ENCODE measurements at places on chromosomes 7 and 10. TPM values are rescaled to one million over a fixed set of nuclear protein-coding genes. Genes with fewer than 3 reads are reported as not detected.

DNA sequence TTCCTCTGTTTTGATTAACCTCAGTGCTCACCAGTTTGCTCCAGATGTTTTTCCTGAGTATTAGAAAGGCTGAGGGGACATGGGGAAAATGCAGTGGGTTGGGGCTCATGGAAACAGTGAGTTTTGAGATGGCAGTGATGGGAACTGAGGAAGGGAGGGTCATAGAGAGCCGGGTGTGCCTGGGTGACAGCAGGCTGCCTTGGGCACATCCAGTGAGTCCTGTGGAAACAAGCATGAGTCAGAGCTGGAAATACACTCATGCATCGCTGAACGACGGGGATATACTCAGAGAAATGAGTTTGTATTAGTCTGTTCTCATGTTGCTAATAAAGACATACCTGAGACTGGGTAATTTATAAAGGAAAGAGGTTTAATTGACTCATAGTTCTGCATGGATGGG lies 202.2 kb downstream of the TMEM178B start:
- DNase-seq: no peak

- DNase-seq: no peak
Observed at GRCh38 chr7:93717217-93717900, 142.8 kb upstream of the CALCR start.

PON1 gene
- total RNA-seq: not detected

EBF3 gene
- total RNA-seq: not detected

OPALIN gene
- not detected for total RNA-seq

DNA sequence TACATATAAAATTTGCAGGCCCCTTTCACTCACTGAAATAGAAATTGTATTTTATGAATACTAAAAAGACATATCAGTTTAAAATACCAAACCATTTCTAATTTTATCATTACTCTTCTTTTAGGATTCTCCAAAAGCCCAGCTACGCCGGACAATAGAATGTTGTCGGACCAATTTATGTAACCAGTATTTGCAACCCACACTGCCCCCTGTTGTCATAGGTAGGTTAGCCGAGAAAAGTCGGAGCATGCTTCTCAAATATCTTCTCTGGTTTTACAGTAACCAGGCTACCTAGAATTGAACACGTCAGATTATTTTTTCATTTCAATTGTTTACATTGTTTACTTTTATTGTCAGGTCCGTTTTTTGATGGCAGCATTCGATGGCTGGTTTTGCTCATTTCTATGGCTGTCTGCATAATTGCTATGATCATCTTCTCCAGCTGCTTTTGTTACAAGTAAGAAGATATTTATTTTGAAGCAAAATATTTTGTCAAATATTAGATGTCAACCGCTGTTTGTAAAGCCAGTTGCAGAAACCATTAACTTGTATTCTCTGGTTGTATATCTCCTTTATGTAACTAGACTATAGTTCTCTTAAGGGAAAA lies 57.6 kb downstream of the MMRN2 start:
- peak; percentile 10 for DNase-seq

CCDC201 gene
- total RNA-seq: not detected

DNA sequence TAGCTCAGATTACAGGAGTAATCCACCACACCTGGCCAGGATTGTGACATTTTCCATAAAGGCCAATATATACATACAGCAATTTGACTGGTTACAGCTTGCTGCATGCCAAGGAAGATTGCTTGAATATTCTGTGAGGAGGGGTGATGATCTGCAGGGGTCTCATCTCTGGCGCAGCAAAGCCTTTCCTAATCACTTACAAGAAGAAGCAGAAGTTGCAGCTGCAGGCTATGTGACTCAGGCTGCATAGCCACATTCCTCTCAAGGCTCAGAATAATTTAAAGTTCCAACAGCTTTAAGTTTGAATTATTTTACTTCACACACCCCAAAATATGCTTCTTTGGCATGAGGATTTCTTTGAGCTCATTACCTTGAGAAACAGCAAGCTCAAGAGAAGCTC lies 11.4 kb upstream of the RASGEF1A start:
- no peak for DNase-seq

- DNase-seq: no peak
Observed at GRCh38 chr7:16960337-16960965, 78.7 kb upstream of the AGR3 start.

DNA sequence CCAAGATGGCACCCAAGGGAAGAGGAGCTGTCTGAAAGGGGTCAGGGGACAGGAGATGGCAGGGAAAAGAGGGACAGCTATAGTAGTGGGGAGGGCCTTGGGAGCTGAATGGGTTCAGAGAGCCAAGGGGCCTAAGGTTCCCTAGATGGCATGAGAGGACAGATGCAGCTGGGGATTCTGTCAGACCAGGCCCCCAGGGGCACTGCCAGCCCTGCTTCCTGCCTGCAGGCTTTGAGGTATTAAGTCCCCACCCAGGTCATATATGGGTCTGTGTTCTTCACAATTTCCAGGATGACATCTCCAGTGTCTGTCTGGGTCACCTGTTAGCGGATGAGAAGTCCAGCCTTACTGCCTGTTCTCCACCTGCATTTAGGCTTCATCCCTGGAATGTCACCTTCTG lies 56.7 kb downstream of the NEURL1 start:
- DNase-seq: no peak

DNA sequence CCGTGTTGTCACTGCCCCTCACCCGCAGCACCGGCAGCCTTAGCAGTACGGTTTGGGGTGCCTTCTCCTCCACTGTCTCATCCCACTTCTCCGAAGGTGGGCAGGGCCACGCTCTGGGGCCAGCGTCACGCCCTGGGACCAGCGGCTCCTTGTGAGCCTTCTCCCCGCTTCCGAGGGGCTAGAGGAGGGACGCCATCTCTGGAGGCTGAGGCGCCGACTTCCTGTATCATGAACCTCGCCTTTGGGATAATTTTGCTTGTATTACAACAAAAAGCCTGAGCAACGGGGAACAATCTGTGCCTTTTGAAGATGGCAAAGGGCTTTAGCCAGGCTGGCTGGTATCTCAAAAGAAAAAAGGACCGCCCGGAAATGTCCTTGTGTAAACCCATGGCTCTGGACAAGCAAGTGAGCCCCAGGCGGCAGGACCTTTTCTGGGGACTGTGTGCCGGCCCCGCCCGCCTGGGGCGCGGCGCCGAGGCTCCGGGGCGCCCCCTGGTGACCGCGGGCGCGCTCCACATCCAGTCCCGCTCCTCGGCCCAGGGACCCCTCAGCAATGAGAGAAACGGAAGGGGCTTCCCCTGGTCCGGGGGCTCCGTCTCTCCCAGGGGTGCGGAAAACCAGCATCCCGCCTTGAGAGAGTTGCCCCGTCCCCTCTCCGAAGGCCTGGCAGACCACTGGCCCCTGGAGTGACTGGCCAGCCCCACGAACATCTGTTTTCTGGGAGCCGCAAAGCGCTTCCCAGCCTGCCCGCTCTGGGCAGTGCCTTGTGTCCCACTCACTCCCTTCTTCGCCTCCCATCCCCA lies 3.8 kb downstream of the DEPP1 start:
- peak; percentile 66 for DNase-seq

DNA sequence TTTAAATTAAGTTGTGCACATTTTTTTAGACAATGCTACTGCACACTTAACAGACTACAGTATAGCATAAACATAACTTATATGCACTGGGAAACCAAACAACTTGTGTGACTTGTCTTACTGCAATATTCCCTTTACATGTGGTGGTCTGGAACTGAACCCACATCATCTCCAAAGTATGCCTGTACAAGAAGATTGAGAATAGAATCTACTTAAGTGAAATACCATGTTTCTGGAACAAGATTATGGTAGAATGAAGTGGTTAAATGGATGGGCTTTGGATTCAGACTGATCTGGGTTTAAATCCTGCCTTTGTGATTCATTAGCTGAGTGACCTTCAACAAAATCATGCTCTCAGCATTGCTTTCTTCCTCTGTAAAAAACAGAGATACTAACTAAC lies 30.7 kb downstream of the CUL2 start:
- DNase-seq: no peak

PDE6C gene
- total RNA-seq: not detected

- no peak for DNase-seq
Observed at GRCh38 chr10:21195252-21195651, 298.1 kb upstream of the NEBL start.

- no peak for DNase-seq
Observed at GRCh38 chr10:58642283-58642682, 129.6 kb downstream of the BICC1 start.

ATG9B gene
- 4.7 TPM for total RNA-seq

- DNase-seq: no peak
Observed at GRCh38 chr7:101418694-101419093, 56.0 kb downstream of the COL26A1 start.

GRCh38 chr7:153887749-153888569 lies 164.2 kb upstream of the DPP6 start:
- no peak for DNase-seq

GRCh38 chr10:112810711-112811151 lies 139.3 kb upstream of the TCF7L2 start:
- no peak for DNase-seq

ACTL6B gene
- not detected for total RNA-seq

PRSS37 gene
- not detected for total RNA-seq
